ENCODE measurements at places on chromosomes 16 and 17.

- DNase-seq: no peak
These were observed 199.4 kb upstream of the RPL38 start for GRCh38 chr17:74004056-74004455.

GRCh38 chr16:57276596-57276995 lies 7.9 kb downstream of the PLLP start:
- DNase-seq: no peak

DNA sequence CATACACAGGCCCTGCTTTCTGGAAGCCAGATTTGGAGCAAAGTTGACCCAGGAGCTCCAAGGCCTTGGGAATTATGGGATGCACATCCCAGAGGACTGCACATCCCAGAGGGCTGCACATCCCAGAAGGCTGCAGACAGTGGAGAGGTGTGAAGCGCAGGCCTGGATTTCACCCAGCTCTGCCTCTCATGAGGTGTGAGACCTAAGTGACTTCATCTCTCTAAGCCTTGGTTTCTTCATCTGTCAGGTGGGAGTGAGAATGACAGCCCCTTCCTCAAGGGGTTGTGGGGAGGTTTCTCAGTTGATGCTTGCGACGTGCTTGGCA lies 102.3 kb downstream of the GSG1L start:
- no peak for DNase-seq

GRCh38 chr16:89861648-89862047 lies 11.7 kb upstream of the TCF25 start:
- no peak for DNase-seq

DNA sequence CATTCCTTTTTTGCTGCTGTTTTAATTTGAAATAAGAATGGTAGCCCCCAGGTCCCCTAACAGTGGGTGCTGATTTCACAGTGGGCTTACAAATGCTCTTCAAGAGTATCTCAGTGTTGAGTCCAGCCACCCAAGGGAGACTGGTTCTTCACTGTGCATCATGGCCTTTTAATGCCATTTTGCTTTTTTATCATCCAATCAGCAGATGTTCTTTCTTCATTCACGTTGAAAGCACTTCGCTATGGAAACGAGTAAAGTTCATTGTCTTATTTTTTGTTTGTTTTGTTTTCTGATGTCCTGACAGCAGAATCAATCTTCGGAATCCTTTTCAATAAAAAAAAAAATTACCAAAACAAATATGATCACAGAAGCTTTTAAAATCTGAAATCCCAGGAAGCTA lies 429.0 kb downstream of the MAF start:
- DNase-seq: no peak

- no peak for DNase-seq
These were observed 13.1 kb downstream of the ODAD4 start for GRCh38 chr17:41943492-41943891.

GRCh38 chr16:72852421-72852820 lies 195.5 kb downstream of the ZFHX3 start:
- DNase-seq: no peak

DNA sequence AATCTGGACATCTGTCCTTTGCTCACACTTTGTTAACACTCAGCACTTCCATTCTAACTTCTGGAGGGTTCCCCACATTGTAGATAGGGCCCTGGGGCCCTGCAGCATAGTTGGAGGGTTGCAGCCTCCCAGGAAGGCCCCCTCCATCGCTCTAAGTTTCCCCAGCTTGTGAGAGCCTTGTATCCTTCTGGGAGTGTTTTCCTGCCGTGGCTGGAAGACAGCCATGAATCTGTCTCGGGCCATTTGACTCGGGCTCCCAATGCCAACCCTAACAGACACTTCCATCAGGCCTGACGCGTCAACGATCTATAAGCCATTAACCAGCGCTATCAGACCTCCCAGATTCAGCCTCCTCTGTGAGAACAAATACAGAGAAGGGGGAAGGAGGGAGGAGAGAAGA lies 263.7 kb upstream of the RPL38 start:
- no peak for DNase-seq

- peak; percentile 59 for DNase-seq
These were observed 196.7 kb upstream of the GSE1 start for GRCh38 chr16:85416228-85417109.

DNA sequence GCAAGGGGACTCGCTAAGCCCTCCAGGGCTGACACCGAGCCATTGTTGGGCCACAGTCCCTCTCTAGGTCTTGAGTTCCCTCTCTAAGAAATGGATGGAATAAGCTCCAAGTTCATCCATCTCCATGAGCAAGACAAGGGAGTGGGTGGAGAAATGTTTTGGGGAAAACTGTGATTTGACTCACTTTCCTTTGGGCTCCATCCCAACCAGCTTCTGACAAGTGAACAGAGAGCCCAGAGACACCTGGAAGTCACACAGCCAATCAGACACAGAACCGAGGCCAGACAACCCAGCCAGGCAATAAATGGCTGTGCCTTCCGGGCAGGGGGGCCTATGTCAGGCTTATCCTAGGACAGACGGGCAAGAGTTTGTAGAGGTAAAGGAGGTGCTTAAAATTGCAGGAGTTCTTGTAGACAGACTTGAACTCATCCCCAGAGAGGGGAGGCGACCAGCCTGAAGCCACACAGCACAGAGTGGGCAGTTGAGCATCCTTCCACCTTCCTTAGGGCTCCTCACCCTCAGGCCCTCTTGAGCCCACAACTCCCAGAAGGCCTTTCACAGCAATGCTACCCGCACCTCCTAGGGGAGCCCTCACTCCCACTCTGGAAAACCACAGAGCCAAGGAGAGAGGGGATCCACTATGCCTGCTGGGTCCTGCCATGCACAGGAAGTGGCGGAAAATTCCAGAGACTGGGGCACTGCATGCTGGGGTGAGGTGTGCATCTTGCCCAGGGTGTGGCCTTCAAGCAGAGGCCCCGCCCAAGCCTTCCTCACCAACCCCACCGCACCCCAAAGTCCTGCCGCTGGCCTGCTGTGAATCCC lies 9.5 kb upstream of the FAM83G start:
- no peak for DNase-seq

DNA sequence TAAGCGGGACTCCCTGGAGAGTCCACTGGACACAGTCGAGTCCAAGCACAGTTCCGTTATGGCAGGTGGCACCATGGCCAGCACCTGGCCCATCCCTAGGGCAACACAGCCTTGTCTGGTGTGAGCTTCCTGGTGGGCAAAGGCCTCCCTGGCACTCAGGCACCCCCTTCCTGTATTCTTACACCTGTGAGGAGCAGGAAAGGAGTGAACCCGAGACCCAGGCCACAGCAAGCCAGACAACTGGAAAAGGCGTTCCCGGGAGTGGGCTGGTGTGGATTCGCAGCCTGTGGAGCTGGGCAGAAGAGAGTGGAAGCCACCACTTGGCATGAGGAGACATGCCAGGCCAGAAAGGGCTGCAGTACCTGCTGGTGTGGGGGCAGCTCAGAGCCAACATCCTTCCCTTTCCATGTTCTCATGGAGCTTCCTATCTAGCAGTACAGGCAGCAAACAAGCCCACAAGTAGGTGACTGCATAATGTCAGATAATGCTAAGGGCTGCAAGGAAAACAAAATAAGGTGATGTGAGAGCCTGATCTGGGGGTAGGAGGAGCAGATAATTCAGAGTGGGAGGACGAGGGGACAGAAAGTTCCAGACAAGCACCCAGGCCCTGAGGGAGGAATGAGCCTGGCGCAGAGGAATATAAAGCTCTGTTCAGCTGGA lies 87.0 kb downstream of the GNAO1 start:
- no peak for DNase-seq

GRCh38 chr17:57875290-57876022 lies 25.6 kb upstream of the MRPS23 start:
- no peak for DNase-seq

GRCh38 chr17:63696381-63696961 lies 3.5 kb downstream of the LIMD2 start:
- no peak for DNase-seq

GRCh38 chr16:9953908-9954570 lies 228.2 kb downstream of the GRIN2A start:
- no peak for DNase-seq

DNA sequence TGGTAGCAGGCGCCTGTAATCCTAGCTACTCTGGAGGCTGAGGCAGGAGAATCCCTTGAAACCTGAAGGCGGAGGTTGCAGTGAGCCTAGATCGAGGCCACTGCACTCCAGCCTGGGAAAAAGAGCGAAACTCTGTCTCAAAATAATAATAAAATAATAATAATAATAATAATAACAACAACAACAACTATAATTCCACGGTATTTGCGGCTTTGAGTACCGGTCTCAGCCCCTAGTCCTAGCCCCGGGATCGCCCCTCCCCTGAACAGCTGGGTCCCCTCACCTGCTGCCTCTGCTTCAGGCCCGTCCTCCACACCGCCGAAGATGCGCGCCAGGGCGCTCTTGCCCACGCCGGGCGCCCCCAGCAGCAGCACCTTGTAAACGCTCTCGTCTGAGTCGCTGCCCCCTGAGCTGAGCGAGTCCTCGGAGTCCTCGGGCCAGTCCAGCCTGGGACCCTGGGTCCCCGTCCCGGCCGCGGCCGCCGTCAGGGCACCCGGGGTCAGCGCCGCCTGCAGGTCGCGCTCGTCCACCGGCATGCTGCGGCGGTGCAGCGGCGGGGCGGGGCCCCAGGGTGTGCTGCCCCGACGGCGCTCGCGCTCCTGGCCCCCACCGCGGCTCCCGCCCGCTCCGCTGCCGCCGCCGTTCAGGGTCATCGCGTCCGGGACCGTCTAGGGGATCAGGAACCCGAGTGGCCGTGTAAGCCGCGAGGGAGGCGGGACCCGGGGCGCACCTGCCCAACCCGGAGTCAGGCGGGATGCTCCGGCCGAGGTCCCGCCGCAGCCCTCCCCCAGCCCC lies 611 bp downstream of the RRAD start:
- peak; percentile 18 for DNase-seq

- no peak for DNase-seq
These were observed 39.4 kb upstream of the PHB1 start for GRCh38 chr17:49454050-49454449.

DNA sequence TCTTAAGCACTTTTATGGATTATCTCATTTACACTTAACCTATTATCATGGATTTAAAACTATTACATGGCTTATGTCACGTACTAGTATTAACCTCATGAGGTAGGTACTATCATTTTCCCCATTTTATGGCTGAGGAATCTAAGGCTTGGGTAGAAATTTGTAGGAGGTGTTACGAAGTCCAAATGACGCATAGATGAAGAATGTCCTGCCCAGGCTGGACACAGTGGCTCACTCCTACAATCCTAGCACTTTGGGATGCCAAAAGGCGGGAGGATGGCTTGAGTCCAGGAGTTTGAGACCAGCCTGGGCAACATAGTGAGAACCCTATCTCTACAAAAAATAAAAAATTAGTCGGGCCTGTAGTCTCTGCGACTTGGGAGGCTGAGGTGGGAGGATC lies 4.8 kb upstream of the C1QL1 start:
- DNase-seq: no peak

GRCh38 chr17:40900809-40901356 lies 15.8 kb upstream of the KRT20 start:
- no peak for DNase-seq

GRCh38 chr16:19361587-19361986 lies 56.1 kb upstream of the TMC5 start:
- DNase-seq: no peak

GRCh38 chr16:85935391-85935973 lies 36.5 kb downstream of the IRF8 start:
- DNase-seq: no peak

All from T-helper 9 cell (primary cell).